ENCODE measurements at places on chromosomes 2 and 18.

DNA sequence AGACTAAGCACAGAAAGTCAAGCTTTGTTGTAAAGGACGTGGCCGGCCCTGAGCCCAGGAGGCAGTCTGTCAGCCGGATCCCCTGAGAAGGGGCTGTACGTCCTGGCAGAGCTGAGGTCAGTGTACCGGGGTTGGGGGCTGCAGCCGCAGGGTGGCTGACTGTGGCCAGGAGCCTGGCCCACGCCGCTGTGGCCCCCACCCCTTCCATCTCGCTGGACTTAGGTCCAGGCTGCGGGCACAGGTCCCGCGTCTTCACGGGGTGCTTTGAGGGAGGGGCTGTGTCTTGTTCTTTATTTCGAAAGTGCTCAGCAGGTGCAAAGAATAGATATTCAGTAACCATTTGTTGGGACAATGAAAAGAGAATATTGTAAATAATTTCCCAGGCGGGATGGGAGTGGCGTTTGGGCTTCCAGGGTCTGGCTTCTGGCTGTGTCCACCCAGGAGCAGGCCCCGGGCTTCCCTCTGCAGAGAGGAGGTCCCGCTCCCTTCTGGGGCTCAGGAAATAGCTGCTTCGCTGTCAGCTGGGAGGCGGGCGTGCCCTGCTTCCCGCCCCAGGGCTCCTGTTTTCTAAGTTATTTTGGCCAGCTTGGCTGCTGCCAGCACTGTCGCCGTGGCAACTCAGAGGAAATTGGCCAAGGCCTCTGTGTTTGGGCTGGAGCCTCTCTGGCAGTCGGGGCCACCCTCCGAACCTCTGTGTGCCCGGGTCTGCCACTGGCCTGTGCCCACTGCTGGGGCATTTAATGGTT is 7.4 kb downstream of the NFATC1 start:
- no peak for DNase-seq

GRCh38 chr2:176484838-176485237 is 215.6 kb downstream of the MTX2 start:
- no peak for DNase-seq

DNA sequence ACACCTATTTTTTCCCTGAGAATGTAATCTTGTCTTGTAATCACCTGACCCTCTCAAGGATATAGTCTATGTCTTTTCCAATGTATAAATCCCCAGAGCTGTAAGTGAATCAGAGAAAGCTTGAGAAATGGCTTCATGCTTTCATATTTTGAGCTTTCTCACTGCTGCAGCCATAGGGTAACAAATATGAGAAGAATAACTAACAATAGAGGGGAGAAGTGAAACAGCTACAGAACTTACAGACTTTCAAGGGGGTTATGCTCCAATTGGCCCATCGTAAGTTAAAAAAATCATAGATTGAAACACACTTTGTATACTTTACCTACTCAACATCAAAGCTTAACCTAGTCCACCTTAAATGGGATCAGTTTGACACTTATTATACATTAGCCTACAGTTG is 111.0 kb downstream of the CNTNAP5 start:
- no peak for DNase-seq

DNA sequence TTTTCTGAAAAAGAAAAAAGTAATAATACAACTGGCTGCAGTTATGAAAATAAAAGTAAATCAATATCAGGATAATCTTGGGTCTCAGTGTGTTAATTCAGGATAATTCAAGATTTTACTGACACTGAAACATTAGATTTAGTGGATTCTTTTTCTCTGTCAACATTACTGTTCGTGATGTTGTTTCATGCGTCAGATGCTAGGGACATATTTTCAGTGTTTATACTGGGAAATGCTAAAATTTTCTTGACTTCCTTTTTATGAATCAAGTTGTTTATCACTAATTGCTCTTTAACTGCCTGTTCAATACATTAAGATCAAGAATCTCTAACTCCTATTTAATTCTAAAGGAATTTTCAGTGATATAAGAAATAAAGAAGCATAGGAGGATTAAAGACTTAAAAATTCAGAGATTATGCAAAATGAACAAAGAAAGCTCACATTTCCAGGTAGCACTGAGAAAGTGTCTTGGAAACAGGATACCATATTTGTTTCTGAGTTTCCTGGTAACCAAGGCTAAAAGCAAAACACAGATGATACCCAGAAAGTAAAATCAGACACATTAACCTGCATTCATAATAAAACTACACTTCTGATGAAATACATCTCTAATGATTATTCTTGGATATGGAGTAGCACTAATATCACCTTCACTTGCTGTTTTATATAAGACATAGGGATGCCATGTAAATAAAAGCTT is 174.0 kb downstream of the ARL4C start:
- DNase-seq = no peak

DNA sequence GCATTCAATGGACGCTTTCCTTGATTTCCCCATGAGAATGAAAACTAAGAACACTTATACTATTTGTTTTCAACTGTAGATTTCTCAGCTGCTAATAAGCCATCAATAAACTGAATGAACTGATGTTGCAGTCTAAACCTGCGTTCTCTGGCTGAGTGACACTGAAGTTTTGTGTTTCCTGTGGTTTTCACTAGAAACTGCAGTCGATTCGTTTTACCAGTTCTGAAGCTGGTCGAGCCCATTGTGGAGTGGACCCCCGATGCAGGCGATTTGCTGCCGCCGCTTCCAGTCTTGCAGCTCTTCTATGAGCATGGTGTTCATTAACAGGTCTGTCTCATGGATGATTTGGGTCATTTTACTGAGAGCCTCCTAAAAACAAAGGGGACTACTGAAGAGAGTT is 50.6 kb upstream of the STAT1 start:
- DNase-seq = no peak

DNA sequence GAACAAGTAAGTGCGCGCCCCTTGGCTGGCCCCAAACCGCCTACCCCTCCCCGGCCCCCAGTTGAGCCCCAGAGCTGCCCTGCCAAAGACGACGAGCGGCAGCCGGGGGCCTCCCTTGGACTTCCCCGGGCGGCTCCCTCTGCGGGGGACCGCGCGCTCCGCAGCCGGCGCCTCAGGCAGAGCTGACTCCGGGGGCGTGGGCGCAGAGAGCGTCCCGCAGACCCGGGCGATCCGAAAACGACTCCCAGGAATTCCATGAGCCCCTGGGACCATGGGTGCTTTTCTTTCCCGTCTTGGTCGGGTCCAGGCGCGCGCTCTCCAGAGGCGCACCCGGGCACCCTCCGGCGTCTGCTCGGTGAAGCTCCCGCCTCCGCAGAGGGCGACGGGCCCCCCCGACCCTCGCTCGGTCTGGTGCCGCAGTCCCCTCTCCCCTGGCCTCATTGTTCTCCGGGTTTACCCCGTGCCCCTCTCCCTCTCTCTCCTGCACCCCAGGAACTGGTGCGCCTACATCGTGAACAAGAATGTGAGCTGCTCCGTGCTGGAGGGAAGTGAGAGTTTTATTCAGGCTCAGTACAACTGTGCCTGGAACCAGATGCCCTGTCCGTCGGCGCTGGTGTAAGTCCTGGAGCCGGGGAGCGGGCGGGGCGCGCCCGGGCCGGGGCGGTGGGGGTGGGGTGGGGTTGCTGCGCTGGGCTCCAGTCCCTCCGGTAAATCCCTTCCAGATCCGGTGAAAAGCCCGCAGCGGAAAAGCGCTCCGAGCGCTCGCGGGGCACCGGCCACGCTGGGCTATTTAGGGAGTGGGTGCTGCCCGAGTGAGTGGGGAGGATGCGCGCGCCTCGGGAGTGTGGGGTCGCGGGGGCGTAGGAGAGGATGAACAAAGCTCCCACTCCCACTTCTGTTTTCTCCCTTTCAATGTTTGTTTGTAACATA is 776 bp downstream of the EMILIN2 start:
- no peak for DNase-seq

- DNase-seq = no peak
Measured at GRCh38 chr2:39632876-39633275, 32.8 kb upstream of the TMEM178A start.

DNA sequence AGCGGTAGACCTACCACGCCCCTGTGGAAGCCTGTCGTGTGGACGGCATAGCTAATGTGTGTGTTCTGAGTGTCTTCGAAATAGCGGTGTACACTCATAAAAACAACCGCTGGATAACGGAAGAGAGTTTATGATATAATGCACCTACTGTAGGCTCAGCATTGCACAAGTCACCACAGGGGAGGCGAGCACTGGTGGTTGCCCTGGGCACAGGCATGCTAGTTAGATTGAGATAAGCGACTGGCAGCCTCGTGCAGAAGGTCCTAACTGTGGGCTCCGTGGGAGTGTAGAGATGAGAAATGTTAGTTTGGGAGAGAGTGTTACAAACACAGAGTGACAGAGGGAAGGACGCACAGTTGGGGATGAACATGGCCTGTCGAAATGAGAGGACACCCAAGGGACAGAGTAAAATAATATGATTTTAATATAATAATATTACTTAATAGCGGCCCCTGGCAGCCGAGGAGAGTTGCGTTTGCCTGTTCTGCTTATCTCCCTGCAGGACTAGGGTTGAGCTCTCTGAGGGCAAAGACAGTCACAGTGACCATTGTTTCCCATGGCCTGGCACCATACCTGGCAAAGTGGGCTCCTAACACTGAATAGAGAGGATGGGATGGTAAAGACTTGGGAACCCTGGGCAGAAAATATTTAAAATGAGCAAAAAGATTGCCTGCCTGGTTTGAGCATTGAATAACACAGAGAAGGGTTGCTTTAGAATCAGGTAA is 204.2 kb downstream of the GBX2 start:
- no peak for DNase-seq

DNA sequence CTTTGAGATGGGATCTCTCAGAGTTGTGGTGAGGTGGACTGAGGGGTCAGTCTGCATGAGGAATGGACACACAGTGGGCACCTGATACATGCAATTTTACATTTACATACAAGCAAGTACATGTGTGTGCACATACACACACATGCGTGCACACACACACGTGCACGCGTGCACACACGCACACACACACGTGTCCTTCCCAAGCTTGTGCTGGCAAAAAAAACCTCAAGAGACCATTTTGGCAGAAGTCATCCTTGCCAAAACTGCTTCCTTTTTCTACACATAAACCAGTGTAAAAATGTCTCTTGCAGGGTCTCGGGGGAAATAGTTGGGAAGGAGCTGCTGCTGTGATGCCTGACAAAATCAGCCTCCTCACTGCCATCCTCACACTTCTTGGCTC is 279.5 kb upstream of the POU3F3 start:
- no peak for DNase-seq

DNA sequence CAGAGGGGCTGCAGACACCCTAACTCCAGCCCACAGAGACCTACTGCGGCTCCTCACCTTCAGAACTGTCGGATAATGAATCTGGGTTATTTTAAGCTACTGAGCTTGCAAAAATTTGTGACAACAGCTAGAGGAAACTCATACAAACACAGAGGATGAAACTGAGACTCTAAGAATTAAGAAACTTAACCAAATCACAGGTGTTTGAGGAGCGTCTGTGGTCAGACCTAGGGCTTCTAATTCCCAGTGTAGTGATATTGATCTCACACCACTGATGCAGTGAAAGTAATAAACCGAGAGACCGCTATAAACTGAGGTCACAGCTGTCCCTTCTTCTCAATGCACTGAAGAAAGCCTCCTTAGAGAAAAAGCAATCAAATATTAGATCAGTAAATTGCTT is 110.1 kb downstream of the RGPD3 start:
- no peak for DNase-seq

DNA sequence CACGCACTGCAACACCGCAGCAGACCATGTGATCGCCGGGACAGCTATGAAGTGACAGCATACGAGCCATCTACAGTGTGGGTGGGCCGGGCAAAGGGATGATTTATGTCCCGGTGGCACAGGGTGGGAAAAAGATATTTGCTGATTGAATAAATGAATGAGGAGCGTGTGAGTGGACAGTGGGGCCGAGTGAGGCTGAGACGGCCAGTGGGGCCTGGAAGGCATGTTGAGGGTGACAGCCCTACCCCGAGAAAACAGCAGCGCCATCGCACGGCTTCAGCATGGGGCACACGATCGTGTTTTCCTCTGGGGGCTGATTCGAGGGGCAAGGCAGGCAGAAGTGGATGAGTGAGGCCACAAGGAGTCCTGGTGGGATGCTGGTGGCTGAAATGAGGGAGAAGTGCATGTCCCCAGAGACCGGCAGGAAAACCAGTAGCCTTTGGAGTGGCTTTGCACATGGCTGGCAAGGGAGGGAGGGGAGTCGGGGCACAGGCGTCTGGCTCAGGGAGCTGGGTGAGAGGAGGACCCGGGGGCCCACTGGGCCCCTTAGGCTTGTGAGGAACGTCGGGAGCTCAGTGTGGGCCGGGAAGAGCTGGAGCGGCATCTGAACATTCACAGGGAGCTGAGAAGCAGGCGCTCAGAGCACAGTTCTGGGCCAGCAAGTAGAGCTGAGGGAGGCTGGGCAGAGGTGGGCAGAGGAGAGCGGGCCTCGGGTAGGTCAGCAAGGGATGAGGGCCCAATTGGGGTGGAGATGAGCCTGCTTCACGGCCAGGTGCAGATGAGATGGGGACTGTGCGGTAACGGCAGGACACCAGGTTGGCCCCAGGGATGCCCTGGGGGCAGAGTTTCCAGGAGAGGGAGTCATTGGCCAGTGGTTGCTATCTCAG is 32.1 kb upstream of the MAL start:
- DNase-seq = no peak

All from cortex of kidney (tissue), 1 donor.